ENCODE measurements at places on chromosomes 7 and 10.
A peak's percentile ranks its signal among the peaks of the same experiment; 100 is the strongest.

DNA sequence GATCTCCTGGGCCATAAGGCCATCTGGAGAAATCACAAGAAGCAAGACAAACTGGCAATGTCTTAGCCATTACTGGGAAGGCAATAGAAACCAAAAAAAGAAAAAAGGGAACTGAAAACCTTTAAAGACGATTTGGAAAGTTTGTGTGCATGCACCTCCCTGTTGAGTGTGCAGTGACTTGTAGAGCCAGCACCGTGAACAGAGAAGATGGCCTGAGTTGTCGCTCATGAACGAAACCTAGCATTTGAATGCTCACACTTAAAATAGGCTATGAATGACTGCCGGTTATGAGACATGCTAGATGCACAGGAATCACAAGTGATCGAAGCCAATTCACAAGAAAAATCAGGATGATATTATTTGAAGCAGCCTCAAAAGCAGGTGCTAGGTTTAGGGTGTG is 151.3 kb upstream of the ADO start:
- DNase-seq, result no peak

- DNase-seq, result no peak
Observed at GRCh38 chr7:89593125-89593524, 561.1 kb upstream of the STEAP1 start.

DNA sequence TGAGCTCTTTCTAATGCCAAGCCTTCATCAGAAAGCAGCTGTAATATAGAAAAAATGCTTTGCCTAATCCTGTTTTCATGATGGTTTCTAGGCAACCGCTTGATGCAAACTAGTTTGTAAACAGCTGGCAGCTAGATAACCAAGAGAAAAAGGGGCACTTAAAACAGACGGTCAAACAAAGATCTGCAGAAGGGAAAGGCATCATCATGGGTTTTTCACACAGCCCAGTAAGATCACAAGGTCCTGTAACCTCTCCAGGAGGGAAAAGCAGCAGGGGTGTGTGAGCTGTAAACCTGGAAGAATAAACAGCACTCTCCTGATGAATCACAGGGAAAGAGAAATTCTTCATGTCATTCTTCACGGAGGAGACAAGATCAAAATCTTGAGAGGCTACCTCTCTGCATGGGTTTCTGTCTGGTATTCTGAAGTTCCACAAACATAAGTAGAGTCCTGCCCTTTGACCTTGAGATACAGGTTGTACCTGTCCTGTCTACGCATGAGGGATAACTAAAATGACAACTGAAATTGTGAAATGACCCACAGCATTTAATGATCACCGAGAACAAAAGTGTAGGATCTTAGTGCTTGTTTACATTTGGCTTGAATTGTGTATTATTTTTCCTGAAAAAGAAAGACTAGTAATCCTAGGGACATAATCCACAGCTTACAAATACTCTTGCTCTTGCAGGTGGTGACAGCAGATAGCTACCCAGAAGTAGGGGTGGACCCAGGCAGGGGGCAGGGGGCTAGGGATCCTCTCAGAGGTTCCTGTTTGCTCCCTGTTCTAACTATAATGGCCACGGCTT is 48.0 kb downstream of the CREB3L2 start:
- peak; percentile 84 for DNase-seq

DNA sequence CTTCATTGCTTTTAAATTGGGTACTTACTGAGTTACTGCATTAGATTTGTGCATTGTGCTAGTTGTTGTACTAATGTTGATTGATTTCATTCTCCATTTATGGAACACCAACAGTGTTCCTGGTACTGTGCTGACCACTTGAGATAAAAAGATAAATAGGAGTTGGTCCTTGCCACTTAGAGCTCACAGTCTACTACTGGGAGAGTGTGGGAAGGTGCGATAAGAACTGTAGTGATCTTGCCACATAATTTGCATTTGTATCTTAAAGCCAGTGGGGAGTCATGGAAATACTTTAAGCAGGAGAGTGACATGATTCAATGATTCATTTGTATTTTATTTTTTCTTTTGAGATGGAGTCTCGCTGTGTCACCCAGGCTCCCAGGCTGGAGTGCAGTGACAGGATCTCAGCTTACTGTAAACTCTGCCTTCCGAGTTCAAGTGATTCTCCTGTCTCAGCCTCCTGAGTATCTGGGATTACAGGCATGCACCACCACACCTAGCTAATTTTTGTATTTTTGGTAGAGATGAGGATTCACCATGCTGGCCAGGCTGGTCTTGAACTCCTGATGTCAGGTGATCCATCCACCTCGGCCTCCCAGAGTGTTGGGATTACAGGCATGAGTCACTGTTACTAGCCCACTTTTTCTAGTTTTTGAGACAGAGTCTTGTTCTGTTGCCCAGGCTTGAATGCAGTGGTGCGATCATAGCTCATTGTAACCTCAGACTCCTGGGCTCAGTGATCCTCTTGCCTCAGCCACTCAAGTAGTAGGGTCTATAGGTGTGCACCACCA is 51.2 kb upstream of the TMEM248 start:
- DNase-seq, result no peak

DNA sequence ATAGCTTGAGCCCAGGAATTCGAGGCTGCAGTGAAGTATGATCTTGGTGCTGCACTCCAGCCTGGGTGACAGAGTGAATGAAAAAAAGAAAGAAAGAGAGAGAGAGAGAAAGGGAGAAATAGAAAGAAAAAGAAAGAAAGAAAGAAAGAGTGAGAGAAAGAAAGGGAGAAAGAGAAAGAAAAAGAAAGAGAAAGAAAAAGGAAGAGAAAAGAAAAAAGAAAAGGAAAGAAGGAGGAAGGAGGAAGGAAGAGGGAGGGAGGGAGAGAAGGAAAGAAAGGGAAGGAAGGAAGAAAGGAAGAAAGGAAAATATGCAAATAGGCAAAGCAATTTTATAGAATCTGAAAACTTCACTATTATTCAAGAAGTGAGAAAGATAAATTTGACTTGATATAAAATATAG is 24.5 kb upstream of the JCAD start:
- DNase-seq, result no peak

GRCh38 chr10:59865101-59865500 is 41.3 kb downstream of the CCDC6 start:
- DNase-seq, result peak; percentile 13

DNA sequence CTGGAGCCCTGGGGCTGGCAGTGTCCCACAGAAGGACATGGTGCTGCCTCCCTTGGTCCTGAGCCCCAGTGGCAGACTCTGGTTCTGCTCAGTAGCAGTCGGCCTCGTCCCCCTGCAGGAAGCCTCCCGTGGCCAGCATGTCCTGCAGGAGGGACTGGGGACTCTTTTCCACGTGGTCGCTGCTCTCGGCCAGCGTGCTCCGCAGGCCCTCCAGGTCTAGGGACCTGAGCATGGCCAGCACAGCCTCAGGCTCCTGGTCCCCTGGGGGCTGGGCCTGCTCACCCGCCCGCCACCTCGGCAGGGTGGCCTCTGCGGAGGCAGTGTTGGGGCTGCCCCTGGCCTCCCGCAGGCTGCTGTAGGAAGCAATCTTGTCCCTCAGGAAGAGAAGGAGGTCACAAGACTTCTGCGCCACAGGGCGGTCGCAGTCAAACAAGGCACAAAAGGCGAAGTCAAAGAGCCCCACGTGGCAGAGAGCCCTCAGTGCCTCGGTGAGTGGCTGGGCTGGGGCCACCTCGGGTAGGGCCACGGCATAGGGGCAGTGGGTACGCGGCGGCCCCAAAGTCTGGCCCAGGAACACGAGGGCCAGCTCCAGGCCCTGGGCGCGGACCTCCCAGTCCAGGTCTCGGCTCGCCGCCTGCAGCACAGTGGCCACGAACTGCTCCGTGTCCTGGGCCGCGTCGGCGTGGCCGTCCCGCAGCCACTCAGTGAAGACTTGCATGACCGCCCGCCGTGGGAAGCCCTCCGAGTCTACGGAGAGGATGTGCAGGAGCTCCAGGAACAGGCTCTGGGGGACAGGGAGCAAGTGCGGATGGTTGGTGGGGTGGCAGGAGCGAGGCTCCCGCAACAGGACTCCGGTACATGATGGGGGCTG is 17.1 kb downstream of the BRAT1 start:
- DNase-seq, result no peak
